NCI-H460 (cell line): ENCODE measurements at places on chromosomes 11 and 22. TPM values are rescaled to one million over a fixed set of nuclear protein-coding genes. Genes with fewer than 3 reads are reported as not detected.

TRAPPC4 gene
- total RNA-seq, result 73.6 and 83.1 TPM in 2 replicates

UPK3A gene
- not detected in 2 replicates for total RNA-seq

APOC3 gene
- not detected in 2 replicates for total RNA-seq

SEPTIN5 gene
- total RNA-seq, result 11.7 and 17.4 TPM in 2 replicates

OR52H1 gene
- not detected in 2 replicates for total RNA-seq

CALCB gene
- total RNA-seq, result 0.05 and 0.26 TPM in 2 replicates

NAA40 gene
- 4.7 and 5.3 TPM in 2 replicates for total RNA-seq

CRACR2B gene
- total RNA-seq, result 5.0 and 5.5 TPM in 2 replicates

ADAMTS15 gene
- total RNA-seq, result 0.05 and 0.06 TPM in 2 replicates

OR4A47 gene
- total RNA-seq, result not detected in 2 replicates

TMEM45B gene
- total RNA-seq, result not detected in 2 replicates

TMEM225 gene
- not detected in 2 replicates for total RNA-seq

CYTH4 gene
- not detected in 2 replicates for total RNA-seq

HBE1 gene
- 0.29 and 1.2 TPM in 2 replicates for total RNA-seq

ANO5 gene
- 2.0 and 2.2 TPM in 2 replicates for total RNA-seq

TBX10 gene
- not detected in 2 replicates for total RNA-seq

OR52E4 gene
- not detected in 2 replicates for total RNA-seq

A4GALT gene
- total RNA-seq, result 9.8 and 10.4 TPM in 2 replicates

NTM gene
- 2.3 and 3.7 TPM in 2 replicates for total RNA-seq

SGSM1 gene
- 0.26 and 1.1 TPM in 2 replicates for total RNA-seq

FOLH1 gene
- not detected in 2 replicates for total RNA-seq

OR8D4 gene
- not detected in 2 replicates for total RNA-seq

TIMP3 gene
- 0.38 and 0.42 TPM in 2 replicates for total RNA-seq

UBQLNL gene
- total RNA-seq, result not detected in 2 replicates

MYOD1 gene
- total RNA-seq, result 0.15 TPM in 1 of 2 replicates, not detected in the other

RFPL1 gene
- total RNA-seq, result not detected in 2 replicates

HYOU1 gene
- 232 and 242 TPM in 2 replicates for total RNA-seq

MS4A8 gene
- total RNA-seq, result not detected in 2 replicates

C11orf86 gene
- total RNA-seq, result not detected in 2 replicates
